ENCODE measurements at places on chromosomes 3 and 15.

GRCh38 chr3:182710557-182711157 lies 82.6 kb upstream of the ATP11B start:
- DNase-seq: no peak

- DNase-seq: no peak
Measured at GRCh38 chr3:49799761-49800160, at the start of gene CDHR4. Gene CDHR4 (minus strand): TSS chr3:49799873. CDS start chr3:49799812, 61 bp downstream.

DNA sequence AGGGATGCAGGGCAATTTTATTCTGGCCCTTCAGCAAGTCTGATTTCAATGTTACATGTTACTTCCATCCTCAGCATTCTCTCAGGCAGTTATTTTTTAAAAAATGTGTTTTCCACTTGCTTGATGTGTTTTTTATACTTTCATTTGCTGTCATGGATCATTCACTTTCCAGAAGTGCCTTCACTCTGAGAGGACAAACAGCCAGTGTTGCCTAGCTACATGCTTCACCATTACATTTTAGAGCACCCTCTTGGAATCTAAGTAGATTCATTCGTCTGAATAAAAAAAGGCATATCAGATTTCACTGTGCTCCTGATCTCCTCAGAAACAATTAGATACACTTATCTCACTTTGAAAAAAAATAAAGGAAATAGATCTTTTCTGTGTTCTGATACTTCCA lies 93.6 kb upstream of the POU1F1 start:
- DNase-seq: no peak

GRCh38 chr3:18531662-18532061 lies 106.5 kb upstream of the SATB1 start:
- no peak for DNase-seq

DNA sequence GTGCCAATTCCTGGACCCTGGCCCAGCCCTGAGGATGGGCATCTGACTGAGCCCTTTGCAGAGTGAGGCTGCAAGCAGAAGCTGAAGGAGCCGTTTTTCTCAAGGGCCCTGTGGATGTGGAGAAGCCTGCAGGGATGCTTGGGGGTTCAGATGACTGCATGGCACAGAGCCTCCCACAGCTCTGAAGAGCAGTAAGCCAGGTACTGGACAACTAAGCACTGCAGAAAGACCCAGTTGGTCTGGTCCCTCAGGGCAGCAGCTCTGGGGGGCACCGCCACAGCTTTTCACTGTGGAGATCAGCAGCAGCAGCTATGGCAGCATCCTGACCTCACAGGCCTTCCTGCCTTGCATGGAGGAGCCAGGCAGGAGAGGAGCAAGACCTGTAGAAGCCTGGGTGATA lies 67.6 kb downstream of the CRYGS start:
- DNase-seq: no peak

GRCh38 chr15:98123297-98123696 lies 162.8 kb downstream of the ARRDC4 start:
- DNase-seq: no peak
